ENCODE measurements at places on chromosomes 3 and 15. TPM values are rescaled to one million over a fixed set of nuclear protein-coding genes. Genes with fewer than 3 reads are reported as not detected.

Gene AHSG
- not detected for total RNA-seq

Gene CADM2
- total RNA-seq: not detected

Gene BSN
- 0.14 TPM for total RNA-seq

Gene ATP13A5
- total RNA-seq: not detected

Gene CX3CR1
- not detected for total RNA-seq

Gene CCDC54
- not detected for total RNA-seq

Gene IQCF5
- total RNA-seq: not detected

Gene B3GALNT1
- 12.3 TPM for total RNA-seq
